ENCODE measurements at places on chromosomes 4 and X. TPM values are rescaled to one million over a fixed set of nuclear protein-coding genes. Genes with fewer than 3 reads are reported as not detected.

The EXOC1 gene
- 30.1 TPM for total RNA-seq

The MAGEA4 gene
- not detected for total RNA-seq

DNA sequence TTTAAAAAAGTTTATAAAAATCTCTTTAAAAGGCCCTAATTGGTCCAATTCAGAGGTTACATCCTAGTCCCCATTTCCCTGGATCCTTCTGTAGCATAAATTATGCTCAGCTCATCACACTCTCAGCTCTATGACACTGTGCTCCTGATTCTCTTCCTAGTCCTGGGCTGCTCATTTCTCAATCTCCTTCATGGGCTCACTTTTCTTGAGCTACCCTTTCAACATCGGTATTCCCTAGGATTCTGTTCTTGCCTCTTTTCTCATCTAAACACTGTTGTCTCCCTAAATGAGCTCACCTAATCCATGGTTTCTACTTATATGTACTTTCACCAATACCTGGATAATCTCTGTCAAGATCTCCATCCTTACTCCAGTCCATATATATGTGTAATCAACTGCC, 14.7 kb downstream of the KLHL15 start:
- peaks cover 2% of the 10 kb centered on the region for H3K4me1 ChIP-seq
- DNase-seq, result no peak
- no peak overlapping the region for H3K27ac ChIP-seq

GRCh38 chr4:84623661-84624060, 40.7 kb downstream of the CDS1 start:
- no peaks in the 10 kb centered on the region for H3K4me1 ChIP-seq
- no peak for DNase-seq
- no peak overlapping the region for H3K27ac ChIP-seq
- H3K27me3 ChIP-seq, result no peaks in the 10 kb centered on the region
- peaks cover 24% of the 10 kb centered on the region for H3K36me3 ChIP-seq

DNA sequence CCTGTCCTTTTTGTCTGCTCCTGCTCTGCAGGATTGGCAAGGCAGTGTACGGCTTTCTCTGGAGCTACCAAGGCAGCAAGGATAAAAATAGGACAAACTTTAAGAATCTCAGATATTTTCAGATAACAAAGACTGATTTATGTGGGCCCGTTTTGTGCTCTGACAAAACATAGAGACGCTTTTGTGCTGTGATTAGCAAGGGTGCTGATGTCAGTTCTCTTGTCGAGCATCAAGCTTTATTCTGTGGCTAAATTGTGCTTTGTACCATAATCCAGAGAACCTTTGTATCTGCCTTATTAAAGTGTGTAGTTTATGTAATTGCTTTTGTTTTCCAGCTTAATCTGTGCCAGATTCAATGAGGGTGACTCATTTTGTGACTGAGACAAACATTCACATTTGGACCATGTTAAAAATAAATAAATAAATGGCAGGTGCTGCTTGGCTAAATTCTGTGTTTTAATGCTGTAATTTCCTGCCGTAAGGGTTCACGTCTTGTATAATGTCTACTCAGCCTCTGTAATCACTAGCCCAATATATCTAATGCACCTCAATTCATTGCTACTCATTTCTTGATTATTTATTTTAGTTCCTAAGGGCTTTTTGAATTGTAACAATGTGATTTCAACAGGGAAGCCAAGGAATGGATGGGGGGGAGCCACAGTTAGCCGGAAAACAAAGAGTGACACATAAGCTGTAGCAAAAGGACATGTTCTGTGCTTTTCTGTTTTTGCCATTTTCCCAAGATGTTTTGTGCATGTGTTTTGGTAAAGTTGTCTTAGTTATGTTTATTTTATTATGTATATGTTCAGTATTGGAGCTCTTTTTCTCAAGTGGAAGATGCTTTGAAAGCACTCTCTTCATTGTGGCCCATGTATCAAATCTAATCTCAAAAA, 75.1 kb downstream of the GAB1 start:
- no peak overlapping the region for H3K4me3 ChIP-seq
- no peak for DNase-seq
- peaks cover 7% of the 10 kb centered on the region for H3K36me3 ChIP-seq
- H3K27ac ChIP-seq, result peak overlapping the region; percentile 41

DNA sequence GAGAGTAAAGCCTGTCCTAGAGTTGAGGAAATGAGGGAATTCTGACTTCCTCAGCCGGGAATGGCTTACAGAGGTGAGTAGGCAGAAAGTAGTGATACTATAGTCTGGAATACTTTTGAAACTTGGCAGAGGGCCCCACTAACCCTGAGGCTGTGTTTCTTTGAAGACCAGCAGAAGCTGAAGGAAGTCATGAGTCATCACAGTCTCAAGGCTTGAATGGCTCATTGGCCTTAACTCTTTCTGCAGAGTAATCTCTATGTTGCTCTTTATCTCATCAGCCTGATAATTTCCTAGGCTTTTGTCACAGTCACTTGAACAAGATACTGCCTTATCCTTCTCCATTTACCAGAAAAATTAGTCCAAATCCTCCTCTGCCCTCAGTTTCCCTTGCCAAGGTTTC, 80.8 kb downstream of the ANKRD50 start:
- peaks cover 20% of the 10 kb centered on the region for H3K4me1 ChIP-seq
- no peak overlapping the region for H3K27ac ChIP-seq
- no peak overlapping the region for H3K4me3 ChIP-seq
- no peak for DNase-seq
- H3K36me3 ChIP-seq, result peaks cover 15% of the 10 kb centered on the region

GRCh38 chr4:77773101-77773500, 46.1 kb downstream of the CNOT6L start:
- H3K4me1 ChIP-seq, result peaks cover 11% of the 10 kb centered on the region
- DNase-seq, result no peak
- peaks cover 18% of the 10 kb centered on the region for H3K36me3 ChIP-seq
- H3K27ac ChIP-seq, result no peak overlapping the region
- no peaks in the 10 kb centered on the region for H3K27me3 ChIP-seq
- no peak overlapping the region for H3K4me3 ChIP-seq

- H3K4me1 ChIP-seq, result peaks cover 46% of the 10 kb centered on the region
- peaks cover 2% of the 10 kb centered on the region for H3K36me3 ChIP-seq
- H3K4me3 ChIP-seq, result no peak overlapping the region
- H3K27me3 ChIP-seq, result no peaks in the 10 kb centered on the region
- no peak for DNase-seq
- H3K27ac ChIP-seq, result peak overlapping the region; percentile 26
Observed at GRCh38 chr4:52852711-52853110, 9.4 kb upstream of the RASL11B start.

DNA sequence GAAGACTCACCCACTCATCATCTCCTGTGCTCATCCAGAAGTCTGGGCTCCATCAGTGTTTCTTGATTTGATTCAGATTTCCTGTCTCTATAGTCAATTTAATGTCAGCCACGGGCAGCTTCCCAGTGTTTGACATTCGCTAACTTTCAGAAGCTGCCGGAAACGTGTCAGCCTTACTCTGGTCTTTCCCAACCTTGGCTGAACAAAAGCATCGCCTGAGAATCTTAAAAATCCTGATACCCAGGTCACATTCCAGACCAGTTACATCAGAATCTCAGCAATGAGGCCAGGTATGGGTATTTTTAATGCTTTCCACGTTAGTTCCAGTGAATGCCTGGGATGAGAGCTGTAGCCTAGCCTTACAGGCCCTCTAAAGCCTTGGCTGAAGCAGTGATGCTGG, 233.8 kb downstream of the FRMPD4 start:
- no peak overlapping the region for H3K4me3 ChIP-seq
- no peaks in the 10 kb centered on the region for H3K4me1 ChIP-seq
- no peaks in the 10 kb centered on the region for H3K36me3 ChIP-seq
- no peaks in the 10 kb centered on the region for H3K27me3 ChIP-seq
